ENCODE measurements at places on chromosomes 6 and 20. TPM values are rescaled to one million over a fixed set of nuclear protein-coding genes. Genes with fewer than 3 reads are reported as not detected.

The TRAPPC3L gene
- not detected for total RNA-seq

The GABRR1 gene
- not detected for total RNA-seq

The ADGRB3 gene
- total RNA-seq = 0.15 TPM

The ZNF391 gene
- total RNA-seq = 2.0 TPM

The BRPF3 gene
- total RNA-seq = 27.0 TPM

The PLN gene
- total RNA-seq = 0.09 TPM

The ARFGEF3 gene
- total RNA-seq = 19.0 TPM

The LST1 gene
- 1.7 TPM for total RNA-seq

The SLC22A3 gene
- 0.37 TPM for total RNA-seq

GRCh38 chr20:2246069-2246491 lies 49.7 kb upstream of the TGM3 start:
- DNase-seq = no peak

GRCh38 chr20:63434599-63435378 lies 37.7 kb downstream of the KCNQ2 start:
- DNase-seq = no peak

DNA sequence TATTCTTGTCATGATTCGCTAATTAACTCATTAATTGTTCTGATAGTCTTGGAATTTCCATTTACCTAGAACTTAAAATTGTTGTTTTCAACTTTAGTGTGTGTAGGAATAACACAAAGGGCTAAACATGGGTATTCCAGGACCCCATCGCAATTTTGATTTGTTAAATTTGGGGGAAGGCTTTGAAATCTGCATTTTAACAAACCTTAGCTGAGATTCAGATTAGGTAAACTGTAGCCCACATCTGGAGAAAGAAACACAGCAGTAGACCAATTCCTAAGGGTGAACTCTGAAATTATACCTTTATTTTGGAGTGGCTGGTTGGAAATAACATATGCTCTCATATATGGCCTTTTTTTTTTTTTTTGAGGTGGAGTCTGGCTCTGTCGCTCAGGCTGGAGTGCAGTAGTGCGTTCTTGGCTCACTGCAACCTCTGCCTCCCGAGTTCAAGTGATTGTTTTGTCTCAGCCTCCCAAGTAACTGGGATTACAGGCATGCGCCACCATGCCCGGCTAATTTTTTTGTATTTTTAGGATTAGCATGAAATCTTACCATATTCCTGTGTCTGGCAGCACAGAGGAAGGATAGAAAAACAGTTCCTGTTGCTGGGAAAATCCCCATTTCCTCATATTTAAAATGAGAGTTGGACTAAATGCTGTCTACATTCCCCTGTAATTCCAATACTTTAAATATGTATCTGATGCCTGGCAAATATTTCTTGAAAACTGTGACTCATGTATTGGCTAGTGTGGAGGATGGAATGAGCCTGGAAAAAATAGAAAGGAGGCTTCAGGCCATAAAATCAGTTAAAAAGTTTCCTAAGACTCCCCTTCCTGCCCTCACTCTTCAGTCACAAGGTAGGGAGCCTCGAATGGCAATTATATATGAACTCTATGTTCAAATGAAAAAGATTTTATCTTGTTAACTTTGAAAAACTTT lies 96.7 kb upstream of the FAM184A start:
- no peak for DNase-seq

GRCh38 chr6:155084431-155085123 lies 89.5 kb downstream of the TIAM2 start:
- DNase-seq = no peak

GRCh38 chr6:53724501-53724900 lies 58.9 kb upstream of the KLHL31 start:
- DNase-seq = no peak

DNA sequence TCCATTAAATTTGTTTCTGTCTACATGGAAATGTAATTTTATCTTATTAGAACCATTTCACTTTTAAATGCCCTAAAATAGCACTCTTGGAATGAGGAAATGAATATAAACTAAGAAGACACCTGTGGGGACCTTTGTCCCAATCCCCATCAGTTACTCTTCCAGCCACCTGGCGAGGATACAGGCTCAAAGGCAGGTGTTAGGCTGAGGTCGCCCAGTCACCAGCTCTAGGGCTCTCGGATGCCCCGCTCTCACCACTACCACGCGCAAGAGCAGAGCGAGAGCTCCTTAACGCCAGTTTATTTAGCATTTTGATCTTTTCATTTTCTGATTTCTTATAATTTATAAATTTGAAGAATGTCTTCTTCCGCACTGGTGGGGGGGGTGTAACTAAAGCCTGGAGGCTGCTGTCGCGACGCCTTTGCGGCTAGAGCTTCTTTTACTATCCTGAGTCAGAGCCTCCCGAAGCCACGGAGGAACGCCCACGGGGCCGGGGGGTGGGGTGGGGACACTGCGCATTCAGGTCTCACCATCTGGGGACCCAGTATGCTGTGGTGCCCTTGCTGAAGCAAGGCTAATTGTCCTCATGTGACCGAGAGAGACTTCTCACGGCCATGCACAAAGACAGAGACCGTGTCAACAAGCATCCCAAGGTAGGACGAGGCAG lies 38.7 kb upstream of the AFDN start:
- DNase-seq = peak; percentile 1

- DNase-seq = no peak
Observed at GRCh38 chr6:14149053-14149738, 31.6 kb downstream of the CD83 start.

DNA sequence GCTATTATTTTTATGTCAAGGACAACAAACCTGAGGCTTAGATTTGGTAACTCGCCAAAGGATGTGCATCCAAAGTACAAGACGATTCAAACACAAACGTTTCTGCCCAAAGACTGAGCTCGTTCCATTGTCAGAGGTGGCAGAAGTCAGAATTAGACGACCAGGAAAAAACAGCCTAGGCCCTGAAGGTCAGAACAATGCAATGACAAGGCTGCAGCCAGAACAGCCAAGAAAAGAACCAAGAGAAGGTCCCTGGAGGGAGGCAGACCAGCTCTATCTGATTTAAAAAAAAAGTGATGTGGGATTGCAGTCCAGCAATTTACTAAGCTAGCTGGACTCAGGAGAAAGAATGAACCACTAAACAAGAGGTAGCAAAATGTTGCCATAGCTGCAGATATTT lies 54.2 kb downstream of the NCOA7 start:
- DNase-seq = no peak

GRCh38 chr6:11397622-11398450 lies 139.7 kb upstream of the TMEM170B start:
- DNase-seq = no peak

DNA sequence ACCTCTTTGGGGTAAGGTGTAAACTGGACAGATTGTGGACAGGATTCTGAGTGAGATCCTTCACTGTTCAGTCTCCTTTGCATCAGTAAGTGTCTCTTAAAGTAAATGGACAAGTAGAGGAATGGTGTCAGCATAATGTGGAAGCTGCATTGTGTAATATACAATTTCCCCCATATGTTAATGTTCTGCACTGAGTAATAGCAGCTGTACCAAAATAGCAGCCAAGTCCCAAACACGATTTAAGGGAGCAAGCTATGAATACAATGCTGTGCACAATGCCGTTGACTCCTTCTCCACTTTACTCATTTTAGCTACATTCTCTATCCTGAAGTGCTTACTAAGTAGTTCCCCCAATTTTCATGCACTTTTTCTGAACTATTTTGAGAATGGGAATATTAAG lies 21.1 kb upstream of the TRIM26 start:
- no peak for DNase-seq

- no peak for DNase-seq
Observed at GRCh38 chr6:169097381-169097959, 156.2 kb downstream of the THBS2 start.

GRCh38 chr6:422433-423054 lies 31.0 kb downstream of the IRF4 start:
- peak; percentile 58 for DNase-seq

DNA sequence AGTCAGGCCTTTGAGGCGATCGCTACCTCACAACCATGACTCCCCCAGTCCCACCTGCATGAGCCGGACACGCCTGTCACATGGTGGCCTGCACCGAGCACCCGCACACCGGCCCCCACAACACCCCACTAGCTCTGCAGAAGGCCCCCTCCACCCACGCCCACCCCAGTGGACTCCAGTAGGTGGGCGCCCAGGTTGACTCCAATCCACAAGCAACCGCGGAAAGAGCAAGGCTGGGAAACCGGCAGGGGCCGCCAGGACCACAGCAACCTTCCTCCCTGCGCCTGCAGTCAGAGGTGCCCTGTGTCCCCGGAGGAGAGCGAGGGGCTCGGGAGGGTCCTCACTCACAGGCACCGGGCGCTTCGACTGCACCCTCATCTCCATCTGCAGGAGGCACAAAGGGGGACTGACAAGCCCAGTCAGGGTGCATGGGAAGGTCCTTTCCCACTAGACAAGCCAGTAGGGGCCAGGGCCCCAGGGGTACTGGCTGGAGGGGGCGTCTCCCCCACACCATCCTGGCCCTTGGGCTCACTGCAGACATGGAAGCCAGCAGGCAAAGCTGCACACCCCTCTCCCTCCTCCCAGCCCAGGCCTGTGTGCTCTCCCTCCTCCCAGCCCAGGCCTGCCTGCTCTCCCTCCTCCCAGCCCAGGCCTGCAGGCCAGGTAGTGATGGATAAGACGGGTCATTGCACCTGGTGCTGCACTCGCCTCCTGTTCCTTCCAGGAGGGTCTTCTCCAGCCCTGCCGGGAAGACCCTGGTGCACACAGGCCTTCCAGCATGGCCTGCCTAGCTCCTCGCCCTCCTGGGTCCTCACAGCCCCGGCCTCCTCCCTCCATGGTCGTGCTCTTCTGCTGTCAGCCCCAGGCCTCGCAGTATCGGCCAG lies 137.2 kb downstream of the DLL1 start:
- no peak for DNase-seq

GRCh38 chr6:1606780-1607515 lies 2.8 kb upstream of the FOXC1 start:
- DNase-seq = no peak

DNA sequence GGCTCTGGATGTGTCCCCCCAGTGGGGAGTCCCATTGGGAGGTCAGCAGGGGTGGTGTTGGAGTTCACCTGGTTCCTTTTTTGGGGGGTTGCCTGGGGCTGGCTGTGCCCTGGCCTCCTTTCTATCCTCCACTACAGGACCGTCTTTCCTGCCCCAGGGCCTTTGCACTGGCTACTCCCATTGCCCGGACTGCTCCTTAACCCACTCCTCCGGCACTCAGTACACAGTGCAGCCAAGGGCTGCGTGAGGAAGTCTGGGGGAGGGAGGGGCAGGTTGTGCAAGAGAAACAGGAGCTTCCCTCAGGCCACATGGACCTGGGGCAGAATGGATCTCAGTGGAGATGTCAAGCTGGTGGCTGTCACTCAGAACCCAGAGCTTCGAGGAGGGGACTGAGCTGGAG lies 429.3 kb upstream of the SULF2 start:
- no peak for DNase-seq

GRCh38 chr6:144649085-144649484 lies 363.9 kb downstream of the UTRN start:
- DNase-seq = no peak

- no peak for DNase-seq
Observed at GRCh38 chr6:36853325-36853724, 14.1 kb upstream of the CPNE5 start.

DNA sequence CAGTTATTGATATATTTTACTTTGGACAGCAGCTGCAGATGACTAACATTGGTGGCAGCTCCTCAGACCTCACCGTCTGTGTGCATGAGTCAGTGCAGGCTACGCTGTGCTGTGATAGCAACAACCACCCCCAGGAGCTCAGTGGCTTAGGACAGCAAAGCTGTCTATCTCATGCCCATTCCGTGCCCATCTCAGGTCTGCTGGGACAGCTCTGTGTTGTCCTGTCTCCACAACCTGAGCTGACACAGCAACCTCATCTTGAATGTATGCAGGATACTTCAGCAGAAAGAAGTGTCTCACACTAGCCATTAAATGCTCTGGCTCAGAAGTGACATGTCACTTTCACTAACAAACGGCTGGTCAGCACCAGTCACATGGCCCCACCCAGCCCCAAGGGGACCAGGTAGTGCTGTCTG lies 47.7 kb downstream of the BANF2 start:
- peak; percentile 67 for DNase-seq

GRCh38 chr6:152695372-152696045 lies 2.2 kb upstream of the MYCT1 start:
- DNase-seq = no peak
